ENCODE measurements at places on chromosomes 2 and 18.

DNA sequence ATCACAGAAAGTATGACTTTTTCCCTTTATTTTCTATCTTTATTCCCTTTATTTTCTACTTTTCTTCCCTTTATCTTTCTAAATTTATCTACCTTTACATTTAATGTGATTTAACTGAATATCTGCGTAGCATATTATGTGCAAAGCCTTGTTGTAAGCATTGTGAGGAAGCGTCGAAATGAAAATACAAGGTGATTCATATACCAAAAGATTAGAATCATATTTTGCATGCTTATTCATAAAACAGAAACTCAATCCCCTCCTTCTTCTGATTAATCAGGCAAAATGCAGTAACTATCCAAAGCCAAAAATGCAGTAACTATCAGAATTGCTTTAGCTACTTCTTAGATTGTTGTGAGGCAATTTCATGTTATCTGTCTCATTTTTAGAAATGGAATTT, 393.0 kb downstream of the CDH19 start:
- H3K27ac ChIP-seq = no peak overlapping the region
- H3K36me3 ChIP-seq = no peaks in the 10 kb centered on the region
- no peaks in the 10 kb centered on the region for H3K4me1 ChIP-seq
- no peak for DNase-seq

- H3K4me3 ChIP-seq = no peak overlapping the region
- no peaks in the 10 kb centered on the region for H3K4me1 ChIP-seq
- H3K27me3 ChIP-seq = no peaks in the 10 kb centered on the region
- no peak overlapping the region for H3K27ac ChIP-seq
- DNase-seq = no peak
- H3K36me3 ChIP-seq = no peaks in the 10 kb centered on the region
These were observed 16.4 kb upstream of the MARCHF7 start for GRCh38 chr2:159695795-159696448.

GRCh38 chr2:241199286-241199685, 10.8 kb downstream of the ANO7 start:
- no peaks in the 10 kb centered on the region for H3K27me3 ChIP-seq
- H3K4me3 ChIP-seq = no peak overlapping the region
- H3K4me1 ChIP-seq = no peaks in the 10 kb centered on the region
- H3K36me3 ChIP-seq = no peaks in the 10 kb centered on the region
- H3K27ac ChIP-seq = no peak overlapping the region

DNA sequence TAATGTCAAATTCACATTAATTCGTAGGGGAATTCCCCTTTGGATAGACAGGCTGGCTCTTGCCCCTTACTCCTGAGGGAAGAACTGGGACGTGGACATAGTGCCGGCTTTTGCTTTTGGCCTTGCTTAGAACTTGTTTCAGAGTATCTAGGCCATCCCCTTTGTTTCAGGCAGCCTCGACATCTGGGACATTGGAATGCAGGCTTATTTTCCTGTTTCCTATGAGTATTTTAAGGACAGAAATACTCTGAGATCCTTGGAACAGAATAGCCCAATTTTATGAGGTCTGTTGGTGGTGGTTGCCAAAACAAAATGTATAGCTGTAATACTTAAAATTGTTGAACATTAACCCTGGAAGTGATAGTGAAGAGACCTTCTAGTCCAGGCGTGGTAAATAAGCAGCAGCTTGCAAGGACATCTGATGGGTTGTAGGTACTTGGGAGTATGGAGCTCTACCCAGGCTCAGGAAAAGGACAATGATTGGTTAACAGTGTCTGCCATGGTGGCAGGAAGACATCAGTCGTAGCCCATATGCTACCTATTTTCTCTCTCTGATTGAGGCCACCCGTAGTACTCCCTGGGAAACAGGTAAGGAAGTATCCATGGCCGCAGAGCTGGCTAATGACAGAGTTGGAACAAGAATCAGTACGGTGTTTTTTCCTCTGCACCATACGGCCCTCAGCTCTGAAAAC, 112.4 kb downstream of the CDK15 start:
- no peak overlapping the region for H3K4me3 ChIP-seq
- H3K27me3 ChIP-seq = no peaks in the 10 kb centered on the region

DNA sequence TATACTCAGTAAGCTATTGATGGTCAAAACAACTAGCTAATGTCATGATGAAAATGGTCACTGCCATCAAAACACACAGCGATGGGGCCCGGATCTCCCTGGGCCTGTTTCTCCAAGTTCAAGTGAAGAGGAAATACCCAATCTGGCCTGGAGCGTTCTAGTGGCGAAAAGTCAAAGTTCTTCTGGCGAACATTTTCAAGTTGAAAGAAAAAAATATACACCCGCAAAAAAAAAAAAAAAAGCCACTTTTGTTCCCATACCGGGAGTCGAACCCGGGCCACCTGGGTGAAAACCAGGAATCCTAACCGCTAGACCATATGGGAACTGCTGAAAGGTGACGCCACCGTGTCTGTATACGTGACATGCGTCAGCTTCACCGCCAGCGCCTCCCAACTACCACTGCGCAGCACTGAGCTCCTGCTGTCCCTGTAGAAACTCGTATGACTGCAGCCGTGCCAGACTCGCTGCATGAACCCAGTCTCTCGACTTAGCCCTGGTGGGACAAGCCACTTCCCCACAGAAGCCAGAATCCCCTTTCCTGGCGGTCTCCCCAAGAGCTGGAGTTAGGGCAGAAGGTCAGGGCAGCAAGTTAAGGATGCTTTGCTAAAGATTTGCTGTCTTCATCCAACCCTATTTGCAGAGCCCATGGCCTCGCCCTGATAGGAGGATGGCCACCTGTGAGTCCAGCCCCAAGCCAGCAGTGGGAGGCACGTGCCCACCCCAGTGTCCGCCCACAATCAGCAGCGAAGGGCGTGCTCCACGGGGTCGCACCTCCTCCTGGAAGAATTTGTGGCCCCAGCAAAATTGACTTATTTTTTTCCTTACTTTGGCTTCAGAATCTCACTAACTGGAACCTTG, 5.6 kb upstream of the IMP4 start:
- no peaks in the 10 kb centered on the region for H3K27me3 ChIP-seq
- H3K27ac ChIP-seq = peak overlapping the region; percentile 72
- H3K36me3 ChIP-seq = no peaks in the 10 kb centered on the region
- peak overlapping the region; percentile 73 for H3K4me3 ChIP-seq
- peaks cover 9% of the 10 kb centered on the region for H3K4me1 ChIP-seq
- DNase-seq = peak; percentile 88

GRCh38 chr2:60350791-60351190, 202.7 kb downstream of the BCL11A start:
- no peak for DNase-seq
- no peak overlapping the region for H3K4me3 ChIP-seq
- H3K4me1 ChIP-seq = no peaks in the 10 kb centered on the region
- no peak overlapping the region for H3K27ac ChIP-seq
- H3K36me3 ChIP-seq = no peaks in the 10 kb centered on the region

DNA sequence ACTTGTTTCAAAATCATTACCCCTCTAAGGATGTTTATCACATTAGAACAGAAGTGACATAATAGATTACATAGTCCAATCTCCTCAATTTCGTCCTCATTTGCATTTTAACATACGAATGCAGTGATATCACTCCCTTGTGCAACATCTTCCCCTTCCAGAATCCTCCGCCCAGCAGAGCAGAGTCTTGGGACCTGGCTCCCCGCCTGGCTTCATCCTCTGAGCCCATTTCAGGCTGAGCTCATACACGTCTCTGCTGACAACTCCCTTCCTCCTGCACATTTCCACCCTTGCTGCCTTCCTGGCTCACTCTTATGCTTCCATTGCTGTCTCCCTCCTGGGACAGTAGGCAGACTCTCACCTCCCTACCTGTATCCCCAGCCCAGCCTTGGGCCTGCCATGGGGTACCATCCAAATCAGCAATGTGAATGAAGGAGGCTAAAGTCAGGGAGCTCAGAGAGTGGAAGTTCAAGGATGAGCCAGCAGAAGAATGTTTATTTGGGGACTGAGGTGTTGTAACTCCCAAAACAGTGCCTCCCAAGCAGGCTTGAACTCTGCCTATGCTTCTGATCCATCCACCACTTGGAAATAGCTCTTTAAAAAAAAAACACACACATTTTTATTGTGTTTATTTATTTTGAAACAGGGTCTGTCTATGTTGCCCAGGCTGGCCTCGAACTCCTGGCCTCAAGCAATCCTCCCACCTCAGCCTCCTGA, 165.2 kb downstream of the TMEM200C start:
- no peaks in the 10 kb centered on the region for H3K36me3 ChIP-seq
- no peaks in the 10 kb centered on the region for H3K4me1 ChIP-seq
- no peak overlapping the region for H3K27ac ChIP-seq
- DNase-seq = no peak
- no peaks in the 10 kb centered on the region for H3K27me3 ChIP-seq
- no peak overlapping the region for H3K4me3 ChIP-seq

- no peaks in the 10 kb centered on the region for H3K4me1 ChIP-seq
- no peaks in the 10 kb centered on the region for H3K27me3 ChIP-seq
- H3K27ac ChIP-seq = no peak overlapping the region
- no peak for DNase-seq
- no peaks in the 10 kb centered on the region for H3K36me3 ChIP-seq
- no peak overlapping the region for H3K4me3 ChIP-seq
These were observed 179.7 kb downstream of the DYSF start for GRCh38 chr2:71633086-71633485.

DNA sequence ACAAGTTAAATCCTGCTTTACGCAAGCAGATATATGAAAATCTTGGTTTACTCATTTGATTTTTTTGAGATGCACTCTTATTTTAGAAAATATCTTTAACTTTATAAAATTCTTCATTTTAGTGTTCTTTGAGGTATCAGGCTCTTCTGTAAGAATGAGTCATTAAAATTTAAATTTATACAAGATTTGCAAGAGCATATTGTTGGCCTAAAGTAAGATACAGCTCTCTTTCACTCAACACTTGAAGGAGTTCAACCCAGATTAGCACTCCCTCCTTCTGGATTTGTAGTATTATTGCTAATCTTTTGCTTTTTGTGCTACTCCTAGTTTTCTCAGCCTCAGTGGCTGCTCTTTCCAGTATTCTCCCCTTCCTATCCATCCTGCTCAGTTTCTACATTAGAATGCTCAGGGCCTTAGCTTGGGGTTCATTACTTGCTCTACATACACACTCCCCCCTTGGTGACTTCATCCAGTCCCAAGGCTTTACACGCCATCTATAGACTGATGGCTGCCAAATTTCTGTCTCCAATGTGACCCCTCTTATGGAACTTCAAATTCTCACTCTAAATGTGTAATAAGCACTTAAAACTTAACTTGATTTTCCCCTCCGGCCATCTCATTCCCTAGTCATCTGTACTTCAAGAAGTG, 425.3 kb upstream of the FANCL start:
- no peak for DNase-seq
- no peak overlapping the region for H3K4me3 ChIP-seq
- no peaks in the 10 kb centered on the region for H3K27me3 ChIP-seq
- H3K4me1 ChIP-seq = no peaks in the 10 kb centered on the region
- H3K27ac ChIP-seq = no peak overlapping the region

All from GM23338 (cell line).